ENCODE measurements at places on chromosomes 4 and X.
A peak's percentile ranks its signal among the peaks of the same experiment; 100 is the strongest.

DNA sequence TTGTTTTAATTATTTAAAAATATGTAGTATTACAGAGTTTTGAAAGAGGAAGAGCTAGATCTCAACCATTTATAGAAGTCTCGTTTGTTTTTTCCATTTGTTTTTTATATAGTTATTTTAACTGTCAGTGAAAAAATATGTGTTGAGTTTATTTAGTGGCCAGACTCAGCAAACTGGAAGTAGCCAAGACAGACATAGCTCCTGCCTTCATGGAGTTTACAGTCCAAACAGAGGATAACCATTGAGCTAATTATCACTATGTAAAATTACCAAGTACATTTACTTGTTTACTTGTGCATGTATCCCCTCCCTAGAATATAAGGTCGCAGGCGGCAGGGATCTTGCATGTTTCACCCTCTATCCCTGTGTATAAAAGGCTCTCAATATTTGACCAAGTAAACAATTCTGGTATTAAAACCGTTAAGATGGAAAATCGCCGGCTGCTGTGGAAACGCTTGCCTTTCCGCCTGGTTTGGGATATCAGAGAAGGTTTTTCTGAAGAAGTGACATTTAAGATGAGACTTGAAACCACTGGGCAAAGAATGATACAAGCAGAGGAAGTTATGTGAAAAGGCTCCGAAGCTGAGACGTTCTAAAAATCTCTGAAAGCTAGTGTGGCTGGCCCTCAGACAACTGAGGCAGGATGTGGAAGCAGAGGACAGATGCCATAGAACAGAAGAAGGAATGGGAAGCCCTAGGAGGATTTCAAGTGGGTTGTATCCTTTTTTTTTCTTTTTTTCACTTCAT lies 1.3 kb upstream of the CCNI start:
- DNase-seq: peak; percentile 13

DNA sequence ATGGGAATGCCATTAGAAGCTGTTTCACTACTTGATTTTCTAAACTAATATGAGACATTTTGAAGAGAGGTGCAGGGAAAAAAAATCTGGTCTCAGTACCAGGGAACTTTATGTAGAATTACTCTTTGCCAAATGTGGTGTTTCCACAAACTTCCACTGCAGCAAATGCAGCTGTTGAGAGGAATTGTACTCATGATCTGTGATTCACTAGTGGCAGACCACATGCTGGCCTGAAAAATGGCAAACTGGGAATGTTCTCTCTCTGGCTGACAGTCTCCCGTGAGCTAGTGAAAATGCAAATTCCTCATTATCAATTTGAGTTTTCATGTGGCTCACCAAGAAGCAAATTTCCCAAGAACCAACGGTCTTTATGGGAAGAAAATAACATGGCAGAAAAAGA lies 37.8 kb upstream of the GPR101 start:
- DNase-seq: no peak

- no peak for DNase-seq
Measured at GRCh38 chr4:166957451-166957850, 276.8 kb downstream of the SPOCK3 start.

DNA sequence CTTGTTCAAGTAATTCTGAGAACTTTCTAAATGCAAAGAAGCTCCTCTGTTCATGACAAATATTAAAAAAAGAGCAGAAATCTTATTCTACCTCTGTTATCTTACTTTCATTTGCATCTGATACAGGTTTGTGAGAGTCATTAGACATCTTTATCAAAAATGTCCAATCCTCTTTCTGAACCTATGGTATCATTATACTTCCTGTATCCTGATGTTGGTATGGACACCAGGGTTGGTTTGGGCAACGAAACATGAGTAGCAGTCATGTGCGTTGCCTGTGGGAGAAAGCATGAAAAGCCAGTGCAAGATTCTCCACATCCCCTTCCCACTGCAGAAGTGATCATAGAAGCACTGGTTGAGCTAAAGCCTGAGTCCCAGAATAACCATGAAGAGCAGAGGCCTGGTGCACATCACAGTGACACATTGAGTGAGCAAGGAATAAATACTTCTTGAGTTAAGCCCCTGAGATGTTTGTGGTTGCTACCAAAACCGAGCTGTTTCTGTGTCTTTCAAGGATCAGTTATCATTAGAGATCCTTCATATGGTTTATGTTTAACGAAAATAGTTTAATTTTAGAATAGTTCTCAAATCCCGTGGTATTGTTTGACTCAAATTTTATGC lies 197.2 kb downstream of the BANK1 start:
- no peak for DNase-seq

- DNase-seq: peak; percentile 70
Measured at GRCh38 chrX:100685284-100685996, 41.4 kb downstream of the SRPX2 start.

GRCh38 chr4:152476796-152477195 lies 59.1 kb downstream of the FBXW7 start:
- no peak for DNase-seq

DNA sequence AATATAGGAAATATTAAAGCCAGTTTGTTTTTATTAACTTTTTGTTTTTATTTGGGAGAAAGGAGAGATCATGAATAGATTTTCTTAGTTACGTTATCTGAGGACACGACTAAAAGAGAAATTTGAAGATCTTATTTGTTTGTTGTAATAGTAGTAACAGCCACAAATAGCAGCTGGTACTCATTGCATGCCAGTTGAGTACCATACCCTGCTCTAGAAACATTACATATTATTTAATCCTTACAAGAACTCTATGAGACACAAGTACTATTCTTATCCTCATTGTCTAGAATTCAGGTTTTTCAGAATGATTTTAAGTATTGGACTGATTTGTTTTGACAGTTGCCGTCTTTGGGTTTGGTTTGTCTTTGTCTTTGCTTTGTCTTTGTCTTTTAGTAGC lies 31.8 kb downstream of the USP53 start:
- DNase-seq: peak; percentile 46

DNA sequence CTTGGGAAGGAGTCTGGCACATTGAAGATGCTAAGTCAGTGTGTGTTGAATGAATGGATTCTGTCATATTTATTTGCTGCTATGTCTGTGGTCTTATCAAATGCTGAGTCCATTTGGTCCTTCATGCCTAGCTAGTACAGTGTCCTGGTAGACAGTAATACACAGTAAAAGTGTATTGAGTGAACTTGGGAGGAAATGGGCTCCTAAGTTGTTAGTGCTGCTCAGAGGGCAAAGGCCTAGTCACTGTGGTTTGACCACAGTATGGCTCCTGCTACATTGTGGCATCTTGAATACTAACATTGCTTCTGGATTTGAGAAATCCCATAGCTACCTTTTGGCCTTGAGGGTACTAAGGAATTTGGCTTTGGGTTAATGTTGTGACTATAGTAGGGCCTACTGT lies 33.9 kb downstream of the MTM1 start:
- no peak for DNase-seq

DNA sequence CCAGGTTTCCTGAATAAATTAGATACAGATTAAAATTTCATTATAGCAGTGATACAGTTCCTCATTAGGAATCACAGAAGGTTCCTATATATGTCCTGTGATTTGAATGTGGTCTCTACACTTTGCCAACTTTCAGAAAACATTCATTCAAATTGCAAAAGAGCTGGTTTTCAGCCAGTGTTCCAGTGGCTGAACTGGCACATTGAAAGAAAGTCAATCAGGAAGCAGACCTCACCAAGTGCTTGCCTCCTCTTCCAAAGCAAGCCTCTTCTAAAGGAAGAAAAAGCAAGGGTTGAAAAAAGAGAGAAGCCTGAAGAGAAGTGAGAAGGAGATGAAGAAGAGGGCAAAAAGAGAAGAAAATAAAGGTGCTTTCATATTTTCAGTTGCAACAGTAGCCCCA lies 12.7 kb downstream of the KLHL34 start:
- no peak for DNase-seq

GRCh38 chrX:146707781-146708180 lies 101.8 kb upstream of the CXorf51B start:
- DNase-seq: no peak

DNA sequence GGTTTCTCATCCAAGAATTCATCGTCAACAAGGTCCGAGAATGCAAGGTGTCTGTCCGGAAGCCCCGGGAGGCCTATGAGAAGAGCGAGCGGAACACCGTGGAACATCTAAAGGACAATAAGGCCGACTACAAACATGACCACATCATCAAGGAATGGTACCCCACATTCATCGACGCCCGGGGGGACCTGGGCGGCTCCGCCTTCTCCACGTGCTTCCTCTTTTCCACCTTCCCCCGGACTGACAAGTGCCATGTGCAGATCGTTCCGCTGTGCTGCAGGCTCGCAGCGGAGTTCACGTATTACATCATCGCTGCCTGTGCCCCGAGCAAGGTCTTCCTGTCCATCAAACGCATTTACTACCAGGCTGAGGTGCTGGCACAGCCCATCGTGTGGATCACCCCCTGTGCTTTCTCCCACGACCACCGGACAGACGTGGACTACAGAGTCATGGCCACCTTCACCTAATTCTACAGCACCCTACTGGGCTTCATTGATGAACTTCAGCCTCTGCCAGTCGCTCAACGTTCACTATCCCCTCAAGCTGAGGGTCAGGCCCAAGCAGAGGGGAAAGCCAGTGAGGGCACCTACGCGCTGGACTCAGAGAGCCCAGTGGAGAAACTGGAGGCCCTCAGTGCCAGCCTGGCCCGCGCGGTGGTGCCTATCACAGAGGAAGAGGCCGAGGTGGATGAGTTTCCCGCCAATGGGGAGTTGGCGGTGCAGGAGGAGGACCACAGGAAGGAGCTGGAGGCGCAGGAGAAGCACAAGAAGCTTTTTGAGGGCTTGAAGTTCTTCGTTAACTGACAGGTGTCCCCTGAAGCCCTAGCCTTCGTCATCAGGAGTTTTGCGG lies 125.9 kb upstream of the PABPC4L start:
- no peak for DNase-seq

DNA sequence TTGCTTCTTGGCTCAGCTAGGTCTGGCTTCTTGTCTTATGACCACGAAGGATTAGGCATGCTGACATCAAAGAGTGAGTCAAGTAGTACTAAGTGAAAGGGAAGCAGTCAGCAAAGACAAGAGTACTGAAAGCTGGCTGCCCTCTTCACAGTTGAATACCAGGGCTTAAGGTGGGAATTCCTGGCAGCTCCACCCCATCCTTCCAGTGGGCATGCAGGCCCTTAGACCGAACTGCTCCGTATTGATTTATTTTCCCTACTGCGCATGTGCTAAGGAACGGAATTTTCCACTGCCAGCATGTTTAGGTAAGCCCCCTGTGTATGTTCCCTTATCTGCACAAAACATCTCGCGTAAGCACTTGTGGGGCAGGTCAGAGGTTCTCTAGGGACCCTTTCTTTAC lies 2320.1 kb downstream of the ARAP2 start:
- DNase-seq: peak; percentile 24

DNA sequence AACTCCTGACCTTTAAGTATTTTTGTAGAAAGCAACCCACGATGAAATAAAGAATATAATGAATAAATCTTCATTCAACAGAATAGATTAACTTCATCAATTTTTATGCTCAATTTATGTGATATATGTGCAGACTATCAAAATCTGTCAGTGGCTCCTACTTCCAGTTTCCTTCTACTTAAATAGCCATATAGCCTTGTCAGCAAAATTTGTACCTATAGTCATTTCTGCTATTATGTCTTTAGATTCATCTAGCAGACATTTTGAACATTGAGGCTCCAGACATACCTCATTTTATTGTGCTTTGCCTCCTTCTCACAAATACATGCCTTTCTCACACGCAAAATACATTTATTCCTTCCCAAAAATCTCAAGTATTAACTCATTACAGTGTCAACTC lies 971.7 kb downstream of the FAM133A start:
- no peak for DNase-seq
